ENCODE measurements at places on chromosomes 4 and X.
A peak's percentile ranks its signal among the peaks of the same experiment; 100 is the strongest.

- DNase-seq, result no peak
These were observed 271.7 kb upstream of the LDB2 start for GRCh38 chr4:17170131-17170530.

DNA sequence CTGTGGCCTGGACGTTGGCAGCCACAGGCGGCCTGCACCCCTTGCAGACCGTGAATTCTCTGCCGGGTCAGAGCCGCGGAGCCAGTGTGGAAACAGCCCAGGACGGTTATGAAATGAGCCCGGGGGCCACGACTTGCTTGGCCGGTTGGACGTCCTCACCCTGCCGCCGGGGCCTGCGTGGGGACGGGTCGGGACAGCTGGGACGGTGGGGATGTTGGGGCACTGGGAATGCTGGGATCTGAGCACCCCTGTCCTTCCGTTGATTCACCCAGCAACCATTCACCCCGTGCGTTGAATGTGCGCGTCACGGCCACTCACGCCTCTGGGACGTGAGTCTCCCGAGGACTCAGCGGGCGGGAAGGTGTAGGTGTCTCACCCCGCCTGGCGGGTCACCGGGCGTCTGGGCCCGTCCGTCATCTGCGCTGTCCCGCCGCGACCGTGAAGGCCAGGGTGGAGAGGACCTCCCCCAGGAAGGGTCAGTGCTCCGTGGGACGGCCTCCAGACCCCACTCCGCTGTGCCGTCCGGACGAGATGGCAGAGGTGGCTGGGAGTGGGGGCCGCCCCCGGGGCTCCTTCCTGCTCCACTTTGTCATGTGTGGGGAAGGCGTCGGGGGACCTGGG, 4.5 kb upstream of the PLCXD1 start:
- peak; percentile 19 for DNase-seq

GRCh38 chrX:42696536-42697124, 81.3 kb downstream of the PPP1R2C start:
- DNase-seq, result no peak

GRCh38 chr4:119281393-119281792, 40.5 kb downstream of the FABP2 start:
- no peak for DNase-seq

DNA sequence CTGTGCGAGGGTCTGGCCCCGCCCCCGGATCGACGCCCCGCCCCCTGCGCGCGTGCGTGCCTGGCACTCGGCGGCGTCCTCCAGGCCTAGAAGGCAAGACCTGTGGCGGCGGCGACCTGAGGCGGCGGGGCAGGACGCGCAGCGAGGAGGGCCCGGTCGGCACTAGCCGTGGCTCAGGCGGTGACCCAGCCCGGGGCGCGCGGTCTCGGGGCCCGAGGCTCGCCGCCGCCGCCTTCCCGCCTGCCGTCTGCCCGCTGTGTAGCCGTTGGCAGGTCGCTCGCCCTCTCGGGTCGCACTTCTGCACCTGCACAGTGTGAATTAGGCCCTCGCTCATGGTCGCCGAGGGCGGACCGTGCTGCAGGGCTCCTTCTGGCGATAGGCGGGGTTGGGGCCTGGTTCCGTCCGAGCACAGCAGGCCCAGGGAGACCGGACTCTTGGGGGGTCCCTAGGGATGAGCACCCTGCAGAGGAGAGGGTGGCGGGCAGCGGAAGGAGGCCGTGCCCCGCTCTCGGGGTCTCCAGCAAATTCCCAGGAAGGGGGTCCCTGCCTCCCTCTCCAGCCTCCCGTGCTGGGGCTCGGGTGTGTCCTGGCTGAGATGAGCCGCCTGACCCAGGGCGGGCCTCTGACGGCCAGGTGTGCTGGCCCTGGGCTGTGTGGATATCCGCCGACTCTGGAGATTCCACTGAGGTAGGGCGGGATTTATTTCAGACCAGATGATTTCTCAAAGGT, 557 bp upstream of the FAM53A start:
- DNase-seq, result no peak

- DNase-seq, result no peak
These were observed at the start of gene LOC101059915 for GRCh38 chrX:71667328-71668247. TSS of gene LOC101059915 (plus strand) at chrX:71667546.

GRCh38 chr4:142773505-142773904, 72.6 kb downstream of the INPP4B start:
- no peak for DNase-seq

DNA sequence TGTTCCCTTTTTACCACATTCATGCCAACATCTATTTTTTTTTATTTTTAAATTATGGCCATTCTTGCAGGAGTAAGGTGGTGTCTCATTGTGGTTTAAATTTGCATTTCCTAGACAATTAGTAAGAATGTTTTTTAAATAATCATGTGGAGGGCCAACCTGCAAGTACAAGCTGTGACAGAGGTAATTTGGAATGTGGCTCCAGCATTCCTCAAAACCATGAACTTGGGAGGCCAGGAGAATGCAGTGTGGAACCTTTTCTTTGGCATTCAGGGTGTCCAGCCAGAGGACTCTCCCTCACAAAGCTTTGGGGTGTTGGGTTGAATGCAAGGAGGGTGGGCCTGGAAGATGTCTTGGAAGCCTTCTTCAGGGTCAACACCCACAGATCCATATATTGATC, 7.3 kb upstream of the TMEM185A start:
- DNase-seq, result no peak
